ENCODE measurements at places on chromosomes 11 and 22. TPM values are rescaled to one million over a fixed set of nuclear protein-coding genes. Genes with fewer than 3 reads are reported as not detected.

Gene MRGPRX3
- total RNA-seq: not detected

Gene OR5A1
- total RNA-seq: not detected

Gene SEC14L6
- not detected for total RNA-seq

DNA sequence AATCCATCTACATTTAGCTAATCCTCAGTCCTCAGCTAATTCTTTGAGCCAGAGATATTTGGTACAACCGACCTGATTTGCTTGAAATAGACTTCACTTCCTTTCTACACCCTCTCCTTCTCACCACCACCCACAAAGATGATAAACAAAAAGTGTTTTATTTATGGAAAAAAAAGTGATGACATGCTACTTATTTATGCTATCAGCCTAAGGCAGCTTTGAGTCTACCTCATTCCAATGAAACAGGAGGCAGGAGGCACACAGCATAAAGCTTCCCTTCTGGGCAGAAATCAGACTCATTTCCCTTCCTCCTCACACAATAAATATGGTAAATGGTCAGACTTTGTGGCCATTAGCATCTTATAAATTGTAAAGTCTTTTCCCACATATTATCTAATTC is 325.7 kb downstream of the SOX6 start:
- H3K36me3 ChIP-seq: no peaks in the 10 kb centered on the region
- H3K4me3 ChIP-seq: no peak overlapping the region
- no peaks in the 10 kb centered on the region for H3K4me1 ChIP-seq
- no peaks in the 10 kb centered on the region for H3K27me3 ChIP-seq

GRCh38 chr11:72745925-72746550 is 6.2 kb downstream of the ARAP1 start:
- H3K4me3 ChIP-seq: no peak overlapping the region
- no peak for DNase-seq
- H3K27ac ChIP-seq: no peak overlapping the region
- no peaks in the 10 kb centered on the region for H3K27me3 ChIP-seq

- no peaks in the 10 kb centered on the region for H3K27me3 ChIP-seq
- H3K36me3 ChIP-seq: no peaks in the 10 kb centered on the region
- H3K4me3 ChIP-seq: no peak overlapping the region
- peaks cover 16% of the 10 kb centered on the region for H3K4me1 ChIP-seq
These were observed 7.3 kb downstream of the AIP start for GRCh38 chr11:67489885-67490726.

DNA sequence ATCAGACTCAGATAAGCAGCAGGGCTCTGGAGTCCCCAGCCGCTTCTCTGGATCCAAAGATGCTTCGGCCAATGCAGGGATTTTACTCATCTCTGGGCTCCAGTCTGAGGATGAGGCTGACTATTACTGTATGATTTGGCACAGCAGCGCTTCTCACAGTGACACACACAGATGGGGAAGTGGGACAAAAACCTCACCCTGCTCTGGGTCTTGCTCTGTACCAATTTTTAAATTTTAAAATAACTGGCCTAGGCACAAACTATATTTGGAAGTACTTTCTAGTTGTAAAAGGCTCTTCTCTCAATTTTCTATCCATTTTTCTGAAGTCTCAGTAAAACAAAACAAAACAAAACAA is 131.7 kb downstream of the VPREB1 start:
- no peaks in the 10 kb centered on the region for H3K27me3 ChIP-seq
- no peak overlapping the region for H3K4me3 ChIP-seq
- H3K4me1 ChIP-seq: no peaks in the 10 kb centered on the region
- H3K27ac ChIP-seq: no peak overlapping the region

DNA sequence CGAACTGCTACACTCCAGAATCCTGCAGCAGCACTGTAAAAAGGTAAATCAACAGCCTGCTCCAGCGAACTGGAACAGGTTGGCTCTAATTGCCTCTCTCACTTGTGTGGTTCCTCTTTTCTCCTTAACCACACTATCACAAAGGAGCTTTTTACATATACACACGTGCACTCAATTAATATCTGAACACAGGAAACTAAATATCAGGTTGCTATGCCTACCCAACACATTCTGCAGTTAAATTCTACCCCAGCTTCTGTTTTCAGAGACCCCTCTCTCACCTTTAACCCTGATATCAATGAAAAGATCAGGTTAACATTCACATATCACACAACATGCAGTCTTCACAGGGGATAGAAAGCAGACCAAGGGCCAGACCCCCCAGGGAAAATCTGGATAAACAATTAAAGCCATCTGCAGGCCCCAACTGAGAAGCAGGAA is 11.0 kb downstream of the RBFOX2 start:
- no peaks in the 10 kb centered on the region for H3K27me3 ChIP-seq
- H3K4me3 ChIP-seq: no peak overlapping the region
- H3K36me3 ChIP-seq: no peaks in the 10 kb centered on the region
- H3K4me1 ChIP-seq: no peaks in the 10 kb centered on the region

- H3K4me1 ChIP-seq: peaks cover 21% of the 10 kb centered on the region
- peaks cover 77% of the 10 kb centered on the region for H3K36me3 ChIP-seq
- DNase-seq: peak; percentile 65
These were observed 16.4 kb downstream of the SMARCB1 start for GRCh38 chr22:23803001-23803819.

- H3K36me3 ChIP-seq: no peaks in the 10 kb centered on the region
- H3K4me1 ChIP-seq: peaks cover 2% of the 10 kb centered on the region
- no peak overlapping the region for H3K27ac ChIP-seq
- DNase-seq: no peak
- no peak overlapping the region for H3K4me3 ChIP-seq
These were observed 167.0 kb upstream of the B3GAT1 start for GRCh38 chr11:134578807-134579723.

GRCh38 chr11:88105526-88105925 is 69.7 kb downstream of the RAB38 start:
- H3K27ac ChIP-seq: no peak overlapping the region
- H3K27me3 ChIP-seq: no peaks in the 10 kb centered on the region
- H3K4me3 ChIP-seq: no peak overlapping the region
- DNase-seq: no peak
- H3K4me1 ChIP-seq: no peaks in the 10 kb centered on the region
